ENCODE measurements at places on chromosomes 4 and X.
A peak's percentile ranks its signal among the peaks of the same experiment; 100 is the strongest.

GRCh38 chr4:92606227-92606626 is 302.5 kb downstream of the GRID2 start:
- DNase-seq, result no peak

DNA sequence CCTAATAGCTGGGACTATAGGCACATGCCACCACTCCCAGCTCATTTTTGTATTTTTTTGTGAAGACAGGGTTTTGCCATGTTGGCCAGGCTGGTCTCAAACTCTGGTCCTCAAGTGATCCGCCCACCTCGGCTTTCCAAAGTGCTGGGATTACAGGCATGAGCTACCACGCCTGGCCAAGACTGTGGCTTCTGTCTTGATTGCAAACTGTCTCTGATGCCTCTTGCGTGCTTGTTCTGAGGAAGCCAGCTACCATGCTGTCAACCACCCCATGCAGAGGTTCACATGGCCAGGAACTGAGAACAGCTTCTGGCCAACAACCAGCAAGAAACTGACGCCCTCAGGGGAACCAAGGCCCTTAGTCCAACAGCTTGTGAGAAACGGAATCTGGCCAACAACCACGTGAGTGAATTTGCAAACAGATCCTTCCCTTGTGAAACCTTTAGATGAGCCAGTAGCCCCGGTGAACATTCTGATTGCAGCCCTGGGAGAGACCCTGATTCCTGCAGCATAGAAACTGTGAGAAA is 71.2 kb downstream of the SUPT20HL2 start:
- no peak for DNase-seq

GRCh38 chr4:94931626-94932025 is 173.9 kb downstream of the BMPR1B start:
- DNase-seq, result no peak

DNA sequence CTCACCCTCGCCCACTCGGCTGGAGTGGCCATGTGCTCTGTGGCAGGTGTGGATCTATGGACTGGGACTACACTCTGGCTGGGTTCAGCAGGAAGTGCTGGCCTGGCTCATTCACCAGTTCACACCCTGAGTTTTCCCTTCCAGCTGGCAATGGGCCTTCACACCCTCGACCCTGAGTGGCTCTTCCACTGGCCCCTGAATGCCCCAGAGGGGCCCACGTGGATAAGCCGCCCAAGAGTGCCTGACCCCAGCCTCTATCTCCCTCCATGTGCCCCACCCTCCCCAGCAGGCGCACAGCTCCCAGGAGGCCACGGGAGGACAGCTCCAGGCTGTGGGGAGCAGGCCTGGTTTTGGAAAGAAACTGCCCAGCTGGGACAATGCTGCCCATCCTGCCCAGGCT is 234.1 kb downstream of the AFAP1 start:
- DNase-seq, result no peak

GRCh38 chr4:40515037-40515397 is 114.6 kb downstream of the RBM47 start:
- peak; percentile 85 for DNase-seq

- DNase-seq, result no peak
Measured at GRCh38 chr4:175033162-175033561, 115.0 kb downstream of the ADAM29 start.

GRCh38 chrX:18955676-18956075 is 28.2 kb downstream of the PHKA2 start:
- DNase-seq, result no peak

DNA sequence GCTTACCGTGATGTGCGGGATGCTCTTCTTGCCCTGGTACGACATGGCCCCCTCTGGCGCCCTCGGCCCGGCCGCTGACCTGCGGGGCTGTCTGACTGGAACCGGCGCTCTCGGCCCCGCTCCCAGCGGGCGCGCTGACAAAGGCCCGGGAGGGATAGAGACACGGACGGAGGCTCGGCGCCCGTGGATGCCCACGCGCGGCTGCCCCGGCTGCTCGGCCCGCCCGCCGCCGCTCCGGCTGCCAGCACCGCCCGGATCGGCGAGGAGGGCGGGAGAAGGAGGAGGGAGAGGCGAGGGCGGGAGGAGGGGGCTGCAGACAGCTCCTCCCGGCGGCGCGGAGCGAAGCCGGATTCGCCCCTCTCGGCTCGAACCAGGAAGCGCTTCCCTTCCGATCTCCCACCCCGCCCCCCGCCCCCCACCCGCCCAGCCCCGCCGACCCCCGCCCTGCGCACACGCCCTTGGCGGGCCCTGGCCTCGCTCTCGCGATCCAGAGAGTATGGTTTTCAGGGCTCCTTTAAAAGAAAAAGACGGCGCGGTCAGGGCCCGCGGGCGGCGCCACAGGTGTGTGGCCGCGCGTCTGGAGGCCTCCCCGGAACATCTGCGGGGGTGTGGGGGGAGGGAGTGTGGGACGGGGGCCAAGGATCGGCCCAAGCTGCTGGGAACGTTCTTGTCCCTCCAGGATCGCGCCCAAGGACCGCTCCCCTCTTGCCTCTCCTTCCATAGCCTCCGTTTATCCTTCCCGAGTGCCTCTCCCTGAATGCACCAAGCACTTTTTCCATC is 4.5 kb downstream of the CRMP1 start:
- DNase-seq, result no peak

DNA sequence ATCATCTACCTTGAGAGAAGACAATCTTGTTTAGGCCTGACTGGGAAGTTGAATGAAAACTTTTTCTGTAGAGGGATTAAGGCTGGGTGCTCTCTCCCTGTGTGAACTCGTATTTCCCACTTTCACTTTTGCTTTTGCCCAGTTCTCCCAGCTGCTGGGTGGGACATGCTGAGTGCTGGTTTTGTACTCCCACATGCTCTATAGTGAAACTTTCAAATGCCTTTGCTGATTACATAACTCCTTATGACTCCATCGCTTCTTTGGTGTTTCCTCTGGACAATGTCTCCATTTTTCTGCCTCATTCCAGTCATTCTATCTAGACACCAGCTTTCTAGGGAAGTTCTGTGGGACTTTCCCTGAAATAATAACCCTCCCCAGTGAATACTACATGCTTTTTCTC is 100.5 kb downstream of the CLNK start:
- peak; percentile 77 for DNase-seq

GRCh38 chr4:75168548-75168947 is 235.6 kb downstream of the PARM1 start:
- no peak for DNase-seq

- DNase-seq, result no peak
Measured at GRCh38 chrX:71081330-71082123, 13.4 kb upstream of the SNX12 start.

GRCh38 chr4:122793811-122794210 is 32.8 kb upstream of the FGF2 start:
- DNase-seq, result no peak

- no peak for DNase-seq
Measured at GRCh38 chrX:97682991-97683840, 799.5 kb downstream of the RPA4 start.

GRCh38 chr4:40269133-40269532 is 66.0 kb upstream of the CHRNA9 start:
- no peak for DNase-seq

GRCh38 chrX:152276277-152276676 is 137.9 kb upstream of the MAGEA10 start:
- DNase-seq, result peak; percentile 32

- peak; percentile 62 for DNase-seq
Measured at GRCh38 chrX:19839770-19840254, 47.6 kb downstream of the SH3KBP1 start.

DNA sequence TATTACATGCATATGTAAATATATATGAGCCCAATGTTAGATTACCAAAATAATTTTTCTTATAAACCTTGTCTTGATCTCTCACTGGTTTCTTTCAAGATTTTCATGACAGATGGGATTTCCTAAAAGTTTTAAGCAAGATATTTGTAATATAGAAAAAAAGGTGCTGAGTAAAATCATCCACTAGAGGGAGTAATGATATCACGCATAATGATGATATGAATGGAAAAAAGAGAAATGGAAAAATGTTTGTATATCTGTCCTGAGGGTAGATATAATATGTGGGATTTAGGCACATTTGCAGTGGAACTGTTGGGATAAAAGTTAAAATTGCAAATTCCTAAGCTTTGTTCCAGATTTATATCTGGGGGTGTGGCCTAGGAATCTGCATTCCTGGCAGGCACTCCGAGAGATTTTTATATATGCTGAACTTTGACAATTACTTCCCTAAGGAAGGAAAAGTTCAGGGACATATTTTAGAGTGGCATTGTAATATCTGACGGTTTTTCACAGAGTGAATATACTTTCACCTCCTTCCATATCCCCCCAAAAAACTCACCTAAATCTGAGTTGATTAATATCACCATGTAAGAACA is 60.5 kb downstream of the TMA16 start:
- no peak for DNase-seq

GRCh38 chr4:74308215-74308614 is at the start of gene EPGN:
Gene EPGN, plus strand, starts transcription at chr4:74308470. Its CDS starts 64 bp downstream, at chr4:74308534.
- DNase-seq, result peak; percentile 66

- DNase-seq, result peak; percentile 35
Measured at GRCh38 chr4:146370841-146371240, 150.9 kb downstream of the SLC10A7 start.

- no peak for DNase-seq
Measured at GRCh38 chrX:150942942-150943594, 40.1 kb upstream of the HMGB3 start.

- DNase-seq, result peak; percentile 63
Measured at GRCh38 chrX:136199365-136199764, 51.8 kb downstream of the MAP7D3 start.

- no peak for DNase-seq
Measured at GRCh38 chr4:100106982-100107381, 83.3 kb downstream of the DDIT4L start.

GRCh38 chrX:119638725-119639471 is 32.7 kb upstream of the NKRF start:
- DNase-seq, result no peak

DNA sequence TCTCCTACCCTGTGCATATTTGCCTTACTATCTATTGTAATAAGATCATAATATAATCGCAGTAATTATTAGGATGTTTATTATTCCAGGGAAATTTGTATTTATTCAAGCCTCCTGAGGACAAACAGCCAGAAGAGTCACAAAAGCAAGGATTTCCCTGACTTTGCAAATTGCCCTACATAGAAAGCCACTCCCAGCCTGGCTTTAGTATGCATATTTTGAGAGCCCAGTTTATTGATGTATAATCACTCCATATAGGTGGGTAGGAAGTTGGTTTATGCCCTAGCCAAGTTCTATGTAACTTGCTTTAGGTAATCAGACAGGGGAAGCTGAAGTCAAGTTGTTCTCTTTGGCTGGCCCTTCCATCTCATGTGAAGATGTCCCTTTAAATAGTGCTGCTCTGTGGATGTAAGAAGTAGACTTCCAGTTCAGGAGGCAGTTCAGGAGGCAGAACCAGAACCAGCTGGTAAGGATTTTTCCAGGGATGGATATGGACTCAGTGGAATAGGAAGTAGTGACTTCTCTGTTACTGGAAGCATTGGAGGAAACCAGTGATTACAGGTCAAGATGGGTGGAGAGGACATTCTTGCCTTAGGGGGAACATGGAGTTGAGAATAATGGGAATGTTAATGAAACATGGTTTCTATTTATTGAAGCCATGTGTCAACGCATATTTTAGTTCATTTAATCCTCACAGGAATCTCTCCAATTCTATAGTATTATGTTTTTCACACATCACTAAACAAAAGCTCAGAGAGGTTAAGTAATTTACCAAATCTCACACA is 70.5 kb upstream of the KIT start:
- DNase-seq, result no peak

All from foreskin keratinocyte (primary cell).